ENCODE measurements at places on chromosomes 5 and 9. TPM values are rescaled to one million over a fixed set of nuclear protein-coding genes. Genes with fewer than 3 reads are reported as not detected.

FASTKD3 gene
- 17.9 TPM for total RNA-seq

PCDHB11 gene
- total RNA-seq, result 0.06 TPM

PCDHB3 gene
- total RNA-seq, result 0.22 TPM

DNA sequence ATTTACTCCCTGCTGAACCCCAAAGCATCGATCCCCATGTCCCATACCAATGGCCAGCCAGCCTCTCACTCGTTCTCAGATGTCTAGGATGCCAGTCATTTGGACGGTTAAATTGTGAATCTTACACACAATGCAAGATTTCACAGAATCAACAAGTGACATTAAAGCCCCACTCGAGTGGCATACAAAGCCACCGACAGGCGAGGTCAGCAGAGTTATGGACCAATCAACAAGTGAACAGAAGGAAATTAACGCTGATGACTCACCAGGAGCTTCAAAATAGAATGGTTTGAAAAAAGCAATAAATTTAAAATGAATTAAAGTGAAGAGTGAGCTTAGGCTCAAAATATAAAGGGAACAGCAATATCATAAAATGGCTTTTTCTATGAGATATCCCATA lies 8.2 kb upstream of the RUFY1 start:
- no peak for DNase-seq

- peak; percentile 98 for DNase-seq
Observed at GRCh38 chr5:135651156-135651555, 72.4 kb upstream of the CXCL14 start.

DNA sequence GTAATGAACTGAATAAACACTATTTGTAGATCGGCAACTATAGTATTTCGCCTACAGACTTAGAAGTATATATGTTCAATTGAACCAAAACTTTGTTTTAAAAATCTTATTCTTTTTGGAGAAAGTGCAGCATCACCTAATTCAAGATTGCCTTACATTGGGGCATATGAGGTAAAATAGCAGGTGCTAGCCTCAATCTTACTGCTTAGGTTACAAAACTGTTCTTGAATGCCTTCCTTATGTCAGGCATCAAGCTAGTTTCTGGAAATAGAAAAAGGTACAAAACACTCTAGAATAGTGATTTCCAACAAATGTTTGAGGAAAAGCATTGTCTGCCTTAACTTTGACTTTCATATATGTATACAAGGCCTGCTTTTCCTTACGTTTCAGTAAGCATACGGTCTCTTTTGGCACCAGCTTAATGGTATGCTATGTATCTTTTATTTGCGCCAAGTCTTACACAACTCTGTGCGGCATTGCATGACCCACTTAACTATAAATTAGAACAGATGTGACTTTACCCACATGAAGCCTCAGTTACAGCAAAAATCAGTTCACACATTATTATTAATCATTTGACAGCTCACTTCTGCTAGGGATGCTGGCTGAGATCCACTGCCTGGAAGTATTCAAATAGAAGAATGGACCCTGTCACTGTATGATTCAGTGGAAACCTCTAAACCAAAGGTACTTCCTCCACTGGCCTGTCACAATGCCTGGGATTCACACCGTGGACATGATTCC lies 174.1 kb downstream of the PRELID2 start:
- DNase-seq, result no peak

DNA sequence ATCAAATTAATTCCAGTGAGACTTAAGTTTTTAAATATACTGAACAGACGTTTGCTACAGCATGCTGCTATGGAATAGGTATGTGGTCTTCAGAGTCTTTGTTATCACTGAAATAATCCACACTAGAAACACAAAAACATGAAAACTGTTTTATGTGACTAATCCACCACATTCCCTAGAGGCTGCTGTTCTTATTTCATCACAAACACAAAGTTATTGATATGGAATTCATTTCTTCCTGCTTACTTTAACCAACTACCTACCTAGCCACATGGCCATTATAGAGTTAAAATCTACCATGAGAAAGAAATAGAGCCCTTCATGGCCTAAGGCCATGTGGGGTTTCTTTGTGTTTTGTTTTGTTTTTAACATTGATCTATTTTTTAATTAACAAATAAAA lies 232.3 kb upstream of the PTGER4 start:
- DNase-seq, result no peak

DNA sequence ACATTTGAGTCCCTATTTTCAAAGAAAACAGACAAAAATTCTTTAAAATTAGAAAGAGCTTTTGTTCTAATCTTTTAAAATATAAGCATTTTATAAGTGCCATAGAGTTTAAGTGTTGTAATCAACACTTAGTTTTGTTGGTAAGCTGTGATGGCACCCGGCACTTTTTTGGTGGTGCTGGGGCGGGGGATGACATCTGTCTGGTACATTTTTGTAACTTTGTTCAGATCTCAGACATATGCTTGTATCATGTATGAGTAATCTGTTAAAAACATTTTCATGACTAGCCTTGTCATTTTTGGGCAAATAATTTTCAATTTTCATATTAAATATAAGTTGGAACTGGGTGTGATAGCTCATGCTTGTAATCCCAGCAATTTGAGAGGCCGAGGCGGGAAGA lies 51.7 kb downstream of the UBAP1 start:
- no peak for DNase-seq

GRCh38 chr9:130040984-130041647 lies 1.9 kb downstream of the FNBP1 start:
- no peak for DNase-seq

DNA sequence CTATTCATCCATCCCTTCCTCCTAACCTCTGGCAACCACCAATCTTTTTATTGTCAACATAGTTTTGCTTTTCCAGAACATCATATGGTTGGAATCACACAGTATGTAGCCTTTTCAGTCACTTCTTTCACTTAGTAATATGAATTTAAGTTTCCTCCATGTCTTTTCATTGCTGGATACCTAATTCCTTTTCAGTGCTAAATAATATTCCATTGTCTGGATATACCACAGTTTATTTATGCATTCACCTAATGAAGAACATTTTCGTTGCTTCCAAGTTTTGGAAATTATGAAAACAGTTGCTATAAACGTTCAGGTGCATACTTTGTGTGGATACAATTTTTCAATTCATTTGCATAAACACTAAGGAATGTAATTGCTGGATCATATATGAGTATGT lies 70.7 kb upstream of the FNIP1 start:
- DNase-seq, result no peak

- no peak for DNase-seq
Observed at GRCh38 chr5:114261989-114262388, 99.9 kb upstream of the KCNN2 start.

DNA sequence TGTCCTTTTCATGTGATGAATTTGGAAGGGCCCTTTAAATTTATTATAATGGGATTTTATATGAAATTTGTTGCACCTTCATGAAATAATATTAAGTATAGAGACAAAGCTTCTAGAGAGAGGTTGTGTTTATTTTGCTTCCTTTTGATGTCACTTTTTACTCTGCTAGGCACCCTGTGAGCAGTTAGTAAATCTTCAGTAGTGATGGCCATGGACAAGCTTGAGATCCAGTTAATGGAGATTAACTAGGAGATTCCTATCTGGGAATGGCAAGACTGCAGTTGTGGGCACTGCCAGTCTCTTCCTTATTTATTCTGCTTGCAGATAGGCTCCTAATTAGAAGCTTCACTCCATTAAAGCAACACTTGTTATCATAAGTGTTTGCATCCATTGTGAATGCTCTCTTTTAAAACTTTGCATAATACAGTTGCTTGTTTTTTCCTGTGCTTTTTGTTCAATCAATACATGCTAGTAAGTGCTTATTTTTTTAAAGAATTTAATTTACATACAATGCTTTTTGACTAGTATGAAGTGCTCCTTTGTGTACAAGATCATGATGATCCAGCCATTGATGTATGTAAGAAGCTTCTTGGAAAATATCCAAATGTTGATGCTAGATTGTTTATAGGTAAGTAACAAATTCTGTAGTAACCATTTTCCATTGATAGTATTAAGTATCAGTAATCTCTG lies 25.9 kb downstream of the UGCG start:
- no peak for DNase-seq

- no peak for DNase-seq
Observed at GRCh38 chr5:154509784-154510555, 31.9 kb upstream of the HAND1 start.

GRCh38 chr5:142979636-142980035 lies 209.5 kb downstream of the ARHGAP26 start:
- DNase-seq, result no peak

DNA sequence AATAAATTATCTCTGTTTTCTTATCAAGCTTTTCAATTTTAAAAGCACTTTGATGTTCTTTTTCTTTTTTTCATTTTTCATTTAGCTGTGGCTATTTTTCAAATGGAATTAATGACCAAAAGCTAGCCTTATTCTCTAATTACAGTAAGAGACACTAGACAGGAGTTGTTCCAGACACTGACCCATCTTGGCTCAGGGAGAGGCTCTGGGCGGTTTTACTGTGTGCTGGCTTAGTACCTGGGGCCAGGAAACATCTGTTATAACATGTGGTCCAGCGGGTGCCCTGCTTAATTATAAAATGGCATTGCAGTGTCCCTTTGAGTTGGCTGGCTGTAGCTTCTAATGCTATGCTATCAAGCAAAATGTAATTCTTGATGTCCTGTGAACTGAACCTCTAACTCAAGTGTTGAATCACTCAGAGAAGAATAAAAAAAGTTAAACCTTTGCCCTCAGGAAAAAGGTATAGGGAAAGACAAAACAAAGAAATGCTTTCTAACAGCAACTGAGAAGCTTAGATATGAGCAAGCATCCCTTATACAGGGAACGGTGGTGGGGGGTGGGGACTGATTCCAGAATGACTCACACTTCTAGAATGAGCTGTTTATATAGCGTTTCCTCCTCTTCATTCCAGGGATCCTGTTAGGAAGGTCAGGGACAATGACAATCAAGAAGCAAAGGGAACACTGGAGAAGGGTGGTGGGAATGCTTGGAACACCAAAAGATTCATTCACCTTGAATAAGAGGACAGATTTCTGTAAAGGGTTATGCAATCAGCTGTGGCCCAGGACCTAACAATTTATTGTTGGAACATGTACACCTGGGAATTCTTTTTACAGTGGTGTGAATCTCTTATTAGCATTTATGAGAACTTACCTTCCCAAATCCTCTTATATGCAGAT lies 58.7 kb upstream of the NFIB start:
- DNase-seq, result no peak

- no peak for DNase-seq
Observed at GRCh38 chr5:37926732-37927131, 86.9 kb upstream of the GDNF start.

DNA sequence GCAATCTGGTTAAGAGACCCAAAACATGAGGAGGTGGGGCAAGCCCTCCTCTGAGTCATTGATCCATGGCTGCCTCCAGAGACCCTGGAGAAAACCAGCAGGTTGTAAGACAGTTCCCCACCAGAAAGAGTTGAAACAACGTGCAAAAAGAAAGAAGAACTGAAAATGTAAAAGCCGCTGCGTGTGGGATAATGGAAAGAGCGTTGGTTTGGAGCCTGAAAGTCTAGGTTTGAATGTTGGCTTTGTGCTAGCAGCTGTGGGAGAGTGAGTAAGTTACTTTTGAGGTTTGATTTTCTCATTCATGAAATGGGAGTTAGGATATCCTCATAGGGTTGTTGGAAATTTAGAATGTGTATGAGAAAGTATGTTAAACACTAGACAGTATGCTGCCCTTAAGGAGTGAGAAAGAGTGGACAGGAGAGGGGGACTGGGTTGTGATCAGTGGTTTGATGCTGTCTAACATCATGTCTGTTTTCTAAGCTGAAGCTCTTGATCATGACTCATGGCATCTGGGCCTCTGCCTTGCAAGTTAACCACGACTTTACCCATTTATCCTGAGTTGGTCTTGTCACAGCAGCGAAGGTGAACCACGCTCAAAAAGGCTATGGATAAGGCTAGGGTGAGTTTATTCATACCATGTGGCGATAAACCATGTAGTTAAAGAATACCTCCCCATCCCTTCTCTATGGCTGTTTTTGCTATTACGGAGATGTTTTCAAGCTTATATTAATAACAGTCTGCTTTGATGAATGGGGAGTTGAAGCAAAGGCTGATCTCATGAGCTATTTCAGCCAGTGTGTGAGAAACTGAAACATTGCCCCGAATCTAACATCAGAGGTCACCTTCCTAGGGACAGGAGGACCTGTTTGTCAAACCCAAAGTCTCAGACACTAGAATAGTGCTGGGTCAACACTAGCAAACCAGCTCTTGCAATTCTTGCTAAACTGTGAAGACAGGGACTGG lies 41.3 kb downstream of the ZNF366 start:
- DNase-seq, result no peak

GRCh38 chr5:79133657-79134451 lies 22.2 kb downstream of the BHMT start:
- peak; percentile 61 for DNase-seq

DNA sequence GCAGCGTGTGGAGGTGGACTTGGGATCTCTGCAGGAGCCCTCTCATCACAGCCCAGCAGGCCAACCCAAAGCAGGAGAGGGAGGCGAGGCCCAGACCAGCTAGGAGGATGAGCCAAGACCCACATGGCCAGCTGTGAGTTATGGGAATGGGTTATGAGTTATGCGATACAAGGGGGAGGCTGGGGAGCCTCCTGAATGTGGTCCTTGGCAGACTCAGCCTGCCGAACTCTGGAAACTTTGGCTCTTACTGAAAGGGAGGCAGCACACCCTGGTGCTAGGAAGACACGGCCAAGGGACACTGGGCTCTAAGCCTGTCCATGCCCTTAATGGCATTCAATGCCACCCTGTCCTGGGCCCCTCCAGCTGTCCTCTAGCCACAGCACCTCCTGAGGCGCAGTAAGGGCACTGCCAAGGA lies 7.7 kb upstream of the VAV2 start:
- no peak for DNase-seq

DNA sequence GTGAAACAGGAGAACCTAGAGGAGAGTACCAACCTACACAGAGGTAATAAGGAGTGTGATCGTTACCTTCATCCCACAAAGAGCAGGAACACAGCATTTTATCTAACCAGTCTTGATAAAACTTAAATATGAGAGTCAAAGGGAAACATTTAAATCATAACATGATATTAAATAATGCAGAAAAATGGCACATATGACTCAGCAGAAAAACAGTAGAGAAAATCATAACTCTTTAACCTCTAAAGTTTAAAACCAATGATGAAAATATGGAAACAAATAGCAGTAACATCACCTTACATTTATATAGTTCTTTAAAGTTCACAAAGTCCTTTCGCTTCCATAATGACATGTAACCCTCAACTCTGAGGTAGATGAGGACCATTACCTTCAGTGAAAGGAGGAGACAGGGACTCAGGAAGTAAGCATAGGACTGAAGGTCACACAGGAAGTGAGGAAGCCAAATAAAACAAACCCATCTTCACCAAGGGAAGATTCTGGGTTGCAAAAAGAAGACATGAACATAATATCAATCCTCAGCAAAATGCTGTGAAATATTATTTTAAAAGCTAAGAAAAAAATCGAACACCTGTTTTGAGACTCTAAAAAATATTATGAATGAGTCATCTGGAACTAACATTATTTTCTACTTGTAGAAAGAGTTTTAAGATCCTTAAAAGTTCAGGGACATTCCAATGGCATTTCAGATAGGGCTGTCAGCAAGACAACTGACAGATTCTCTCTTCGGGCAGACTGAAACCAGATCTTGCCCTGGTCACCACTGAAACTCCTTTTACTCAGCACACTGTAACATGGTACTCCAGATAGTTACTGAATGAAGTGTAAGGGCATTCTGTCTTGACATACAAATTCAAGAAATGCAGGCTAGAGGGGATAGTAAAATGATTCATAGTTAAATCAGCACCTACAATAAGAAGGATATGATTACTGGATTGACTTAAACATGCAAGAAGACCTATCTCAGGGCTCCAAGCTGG lies 148.5 kb downstream of the EPB41L4A start:
- no peak for DNase-seq
